Stimulated activated CD4-positive, alpha-beta T cell treated with anti-CD3 and anti-CD28 coated beads, Interleukin-2, amount 100 ng/mL, for 48 hours (primary cell): ENCODE measurements at places on chromosomes 6 and 20.

- no peak for DNase-seq
These were observed 47.2 kb downstream of the TRERF1 start for GRCh38 chr6:42404484-42404883.

- DNase-seq, result no peak
These were observed 96.3 kb downstream of the TRERF1 start for GRCh38 chr6:42355416-42355815.

- no peak for DNase-seq
These were observed 479.8 kb downstream of the NKAIN2 start for GRCh38 chr6:124283486-124283885.

DNA sequence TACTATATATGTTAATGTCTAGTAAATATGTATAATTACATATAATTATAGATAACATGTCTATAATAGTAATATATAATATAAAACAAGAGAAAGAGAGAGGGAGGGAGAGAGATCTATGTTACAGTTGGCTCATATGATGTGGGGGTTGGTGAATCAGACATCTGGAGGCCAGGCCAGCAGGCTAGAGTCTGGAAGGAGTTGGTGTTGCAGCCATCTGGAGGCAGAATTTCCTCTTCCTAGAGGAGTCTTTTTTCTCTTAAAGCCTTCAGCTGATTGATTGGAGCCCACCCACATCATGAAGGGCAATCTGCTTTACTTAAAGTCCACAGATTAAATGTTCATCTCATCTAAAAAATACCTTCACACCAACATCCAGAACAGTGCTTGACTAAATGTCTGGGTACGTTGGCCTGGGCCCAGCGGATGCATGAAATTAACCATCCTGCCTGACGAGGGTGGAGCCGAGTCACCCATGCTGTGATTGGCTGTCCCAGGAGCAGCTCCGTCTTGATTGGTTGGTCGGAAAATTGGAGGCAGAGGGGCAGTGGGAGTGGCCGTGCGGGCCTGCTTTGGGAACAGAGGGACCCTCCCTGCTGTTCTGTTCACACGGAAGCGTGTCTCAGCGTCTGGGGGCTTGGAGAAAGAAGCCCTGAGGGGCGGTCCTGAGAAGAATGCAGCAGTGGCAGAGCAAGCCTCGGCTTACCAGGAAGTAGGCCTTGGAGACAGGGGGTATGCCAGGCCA lies 392.4 kb downstream of the QKI start:
- no peak for DNase-seq

DNA sequence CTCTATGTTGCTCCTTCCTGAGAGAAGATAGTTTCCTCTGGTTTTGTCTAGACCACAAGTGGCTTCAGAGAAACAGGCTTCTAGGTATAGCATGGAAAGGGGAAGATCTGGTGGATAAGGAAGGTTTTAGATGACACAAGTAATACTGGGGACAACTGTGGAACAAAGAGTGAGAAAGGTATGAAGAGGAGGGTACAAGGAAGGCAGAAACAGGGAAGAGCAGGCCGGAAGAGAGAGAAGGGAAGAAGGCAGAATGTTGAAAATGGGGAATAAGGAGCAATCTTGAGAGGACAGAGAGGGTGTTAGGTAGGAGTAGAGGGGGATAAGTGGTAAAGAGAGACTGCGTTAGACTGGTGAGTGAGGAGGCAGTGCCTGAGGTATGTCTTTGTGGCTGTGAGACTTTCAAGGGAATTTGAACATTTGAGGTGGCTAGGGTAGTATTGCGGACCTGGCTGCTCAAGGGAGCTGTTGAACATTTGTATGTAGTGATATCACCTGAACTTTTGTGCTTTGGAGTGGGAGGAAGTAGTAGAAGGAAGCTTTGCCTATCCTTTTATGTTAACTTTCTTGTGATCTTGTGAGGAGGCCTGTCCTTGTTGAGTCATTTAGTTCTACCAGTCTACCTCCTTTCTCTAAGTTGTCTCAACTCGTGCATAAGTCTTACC lies 69.5 kb downstream of the FOXO3 start:
- no peak for DNase-seq

DNA sequence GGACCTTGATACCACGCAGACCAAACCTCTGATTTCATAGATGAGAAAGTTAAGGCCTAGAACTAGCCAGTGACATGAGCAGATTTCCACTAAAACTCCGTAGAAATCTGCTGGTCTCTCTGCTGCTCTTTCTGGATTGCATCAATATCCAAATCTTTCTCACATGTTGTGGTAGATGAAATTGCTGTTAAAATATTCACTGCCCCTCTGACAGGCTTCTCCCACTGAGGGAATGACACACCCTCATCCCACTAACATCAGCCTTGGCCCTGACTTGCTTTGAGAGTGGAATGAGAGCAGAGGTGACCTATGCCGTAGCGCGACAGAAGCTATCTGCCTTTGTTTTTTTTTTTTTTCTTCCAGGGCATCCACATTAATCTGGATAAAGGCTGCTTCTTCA lies 20.4 kb upstream of the EXOC2 start:
- no peak for DNase-seq

- DNase-seq, result no peak
These were observed 41.4 kb downstream of the PHACTR3 start for GRCh38 chr20:59645761-59646171.

DNA sequence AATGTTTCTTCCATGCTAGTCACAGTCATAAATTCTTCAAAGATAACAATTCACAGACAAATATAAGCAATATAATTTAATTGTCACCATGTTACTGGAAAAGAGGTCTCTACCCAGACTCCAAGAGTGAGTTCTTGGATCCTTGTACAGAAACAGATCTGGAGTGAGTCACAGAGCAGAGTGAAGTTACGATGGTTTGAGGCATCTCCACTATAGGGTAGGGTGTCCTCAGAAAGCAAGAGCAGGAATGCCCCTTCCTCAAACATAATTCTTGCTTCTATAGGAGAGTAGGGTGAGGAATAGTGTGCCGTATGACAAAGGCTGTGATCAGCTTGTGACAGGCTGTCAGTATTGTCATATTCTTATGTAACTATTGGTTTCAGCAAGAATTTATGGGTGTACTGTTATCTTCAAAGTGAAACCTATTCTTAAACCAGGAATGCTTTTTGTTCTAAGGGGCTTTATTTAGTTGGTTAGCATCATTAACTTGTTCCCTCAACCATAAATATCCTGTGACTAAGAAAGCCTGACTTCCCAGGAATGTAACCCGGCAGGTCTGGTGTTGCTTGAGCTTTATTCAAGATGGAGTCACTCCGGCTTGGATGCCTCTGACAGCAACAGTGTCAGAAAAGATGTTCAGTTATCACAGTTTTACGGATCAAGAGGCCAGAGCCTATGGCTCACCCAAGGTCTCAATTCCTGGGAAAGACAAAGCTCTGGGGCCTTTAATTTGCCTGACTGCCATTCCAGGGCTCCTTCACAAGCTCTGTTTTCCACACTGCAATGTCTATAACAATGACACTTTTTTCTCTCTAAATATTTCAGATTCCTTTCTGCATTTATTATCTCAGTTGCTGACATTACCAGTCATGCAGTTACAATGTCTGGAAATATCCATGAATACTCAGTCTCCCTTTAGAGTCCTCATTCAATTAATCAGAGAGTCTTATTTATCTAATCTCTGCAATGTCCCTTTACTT lies 298.6 kb downstream of the C6orf118 start:
- DNase-seq, result no peak

DNA sequence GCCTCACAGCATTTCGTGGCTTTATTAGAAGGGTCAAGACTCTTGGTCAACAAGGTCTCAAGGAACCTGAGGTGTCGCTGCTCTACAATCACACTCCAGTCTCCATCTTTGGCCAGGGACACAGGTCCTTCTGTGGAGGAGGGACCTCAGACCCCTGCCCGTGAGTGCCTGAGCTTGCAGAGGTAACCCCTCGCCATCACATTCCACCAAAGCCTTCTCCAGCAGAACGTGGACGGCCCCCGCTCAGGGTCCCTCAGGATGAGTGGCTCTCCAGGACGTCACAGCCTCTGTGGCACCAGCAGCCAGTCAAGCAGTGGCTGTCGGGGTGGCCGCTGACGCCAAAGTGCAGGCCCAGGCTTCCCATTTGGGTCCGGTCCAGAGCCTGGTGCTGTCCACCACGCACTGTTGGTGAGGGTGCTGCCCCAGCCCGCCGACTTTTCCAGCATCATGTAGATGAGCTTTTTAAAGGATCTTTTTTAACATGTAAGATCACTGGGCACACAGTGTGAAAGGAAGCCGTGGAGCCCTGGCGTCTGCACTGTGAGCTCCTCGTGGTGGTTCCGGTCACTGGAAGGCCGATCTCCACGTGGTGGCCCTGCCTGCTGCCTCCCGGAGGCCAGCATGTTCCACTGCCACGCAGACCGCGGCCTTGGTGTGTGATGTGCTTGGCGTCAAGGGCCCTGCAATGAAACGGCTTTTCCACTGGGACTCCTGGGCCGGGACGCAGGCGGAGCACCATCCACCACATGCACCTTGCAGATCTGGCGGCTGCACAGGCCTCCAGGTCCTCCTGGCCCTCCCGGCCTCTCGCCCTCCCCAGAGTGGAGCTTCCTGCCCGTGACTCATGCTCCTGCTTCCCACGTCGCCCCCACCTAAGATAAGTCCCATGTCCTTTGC lies 8.3 kb upstream of the KIF25 start:
- DNase-seq, result no peak

DNA sequence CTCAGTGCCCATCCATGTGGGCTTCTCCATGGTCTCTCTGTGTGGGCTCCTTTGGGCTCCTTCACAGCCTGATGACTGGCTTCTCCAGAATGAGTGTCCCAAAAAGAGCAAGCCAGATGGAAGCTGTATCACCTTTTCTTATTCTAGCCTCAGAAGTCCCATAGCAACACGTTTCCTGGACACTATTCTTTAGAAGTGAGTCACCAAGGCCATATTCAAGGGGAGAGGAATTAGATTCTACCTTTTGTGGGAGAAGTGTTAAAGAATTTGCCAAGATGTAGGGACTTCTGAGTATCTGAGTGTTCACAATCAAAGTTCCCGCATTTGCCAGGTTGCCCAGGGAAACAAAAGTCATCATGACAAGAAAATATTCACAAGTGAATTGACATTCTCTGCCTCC lies 20.7 kb upstream of the TBC1D22B start:
- DNase-seq, result no peak

- no peak for DNase-seq
These were observed 7.2 kb downstream of the LPIN3 start for GRCh38 chr20:41347523-41348429.

DNA sequence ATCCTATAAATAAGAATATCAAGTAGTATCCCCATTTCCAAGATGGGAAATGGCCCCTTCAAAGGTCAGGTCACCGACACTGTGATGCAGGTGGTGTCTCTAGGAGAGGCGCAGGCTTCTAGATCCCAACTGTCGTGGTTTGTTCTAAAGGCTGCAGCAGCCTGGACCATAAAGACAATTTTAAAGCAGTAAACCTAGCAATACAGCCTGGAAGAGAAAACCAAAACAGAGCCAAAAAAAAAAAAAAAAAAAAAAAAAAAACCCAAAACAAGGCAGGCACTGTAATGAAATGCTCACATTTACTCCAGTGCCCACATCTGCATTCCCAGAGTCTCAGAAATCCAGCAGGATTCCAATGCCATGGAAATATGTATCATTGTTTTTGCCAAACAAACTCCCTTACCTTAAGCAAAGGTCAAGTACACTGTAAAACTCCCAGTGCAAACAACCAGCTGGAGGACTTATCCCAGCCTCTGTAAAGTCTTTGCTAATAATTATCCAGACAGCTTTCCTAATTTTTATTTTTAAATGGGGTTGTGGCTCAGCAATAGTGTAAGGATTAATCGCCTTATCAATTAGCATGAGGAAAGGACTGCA lies 98.2 kb downstream of the PSMG4 start:
- no peak for DNase-seq

DNA sequence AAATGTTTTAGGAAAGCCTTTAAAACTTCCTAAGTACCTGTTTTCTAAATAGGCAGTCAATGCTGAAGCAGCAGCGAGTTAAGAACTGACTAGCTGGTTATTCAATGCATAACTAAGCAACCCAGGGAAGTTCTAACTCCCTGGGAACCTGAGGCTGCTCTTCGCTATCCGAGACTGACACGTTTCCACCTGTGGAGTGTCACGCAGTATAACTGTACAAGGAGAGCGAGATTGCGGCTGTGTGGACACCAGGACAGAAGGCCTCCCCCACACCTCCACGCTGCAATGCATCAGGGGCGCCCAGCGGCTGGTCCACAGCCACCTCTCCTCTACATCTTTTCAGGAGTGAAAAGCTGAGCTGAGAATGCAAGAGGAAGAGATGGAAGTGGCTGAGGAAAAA lies 8.0 kb downstream of the PXDC1 start:
- no peak for DNase-seq

DNA sequence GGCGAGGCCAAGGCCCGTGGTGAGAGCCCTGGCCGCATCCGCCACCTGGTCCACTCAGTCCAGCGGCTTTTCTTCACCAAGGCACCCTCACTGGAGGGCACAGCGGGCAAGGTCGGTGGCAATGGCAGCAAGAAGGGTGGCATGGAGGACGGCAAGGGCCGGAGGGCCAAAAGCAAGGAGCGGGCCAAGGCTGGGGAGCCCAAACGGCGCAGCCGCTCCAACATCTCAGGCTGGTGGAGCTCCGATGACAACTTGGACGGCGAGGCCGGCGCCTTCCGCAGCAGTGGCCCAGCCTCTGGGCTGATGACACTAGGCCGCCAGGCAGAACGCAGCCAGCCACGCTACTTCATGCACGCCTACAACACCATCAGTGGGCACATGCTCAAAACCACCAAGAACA lies 109.2 kb upstream of the MYL9 start:
- no peak for DNase-seq

- no peak for DNase-seq
These were observed 94.0 kb downstream of the RNGTT start for GRCh38 chr6:88869263-88870020.

DNA sequence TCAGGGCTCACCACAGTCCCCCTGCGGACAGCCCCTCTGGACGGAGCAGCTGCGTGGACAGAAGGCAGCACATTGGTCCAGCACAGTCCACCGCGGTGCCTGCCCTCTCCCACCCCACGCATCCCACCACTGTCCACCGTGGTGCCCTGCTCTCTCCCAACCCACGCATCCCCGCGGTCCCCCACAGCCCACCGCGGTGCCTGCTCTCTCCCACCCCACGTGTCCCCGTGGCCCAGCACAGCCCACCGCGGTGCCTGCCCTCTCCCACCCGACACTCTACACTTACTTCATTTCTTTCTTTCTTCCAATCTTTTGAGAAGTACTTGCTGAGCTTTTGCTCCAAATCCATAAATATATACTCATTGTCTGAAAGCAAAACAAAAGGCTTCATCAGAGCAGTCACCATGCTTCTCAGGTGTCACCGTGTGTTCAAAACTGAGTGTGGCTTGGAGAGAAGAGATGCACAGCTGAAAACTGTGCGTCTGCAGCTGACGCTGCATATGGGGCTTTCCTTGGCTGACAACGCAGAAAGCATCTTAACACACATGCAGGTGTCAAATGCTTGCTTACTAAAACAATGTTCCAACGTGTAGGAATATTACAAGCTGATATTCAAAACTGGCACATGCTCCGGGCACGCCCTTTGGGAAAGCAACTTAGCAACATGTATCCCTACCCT lies 11.8 kb downstream of the FRMD1 start:
- no peak for DNase-seq

DNA sequence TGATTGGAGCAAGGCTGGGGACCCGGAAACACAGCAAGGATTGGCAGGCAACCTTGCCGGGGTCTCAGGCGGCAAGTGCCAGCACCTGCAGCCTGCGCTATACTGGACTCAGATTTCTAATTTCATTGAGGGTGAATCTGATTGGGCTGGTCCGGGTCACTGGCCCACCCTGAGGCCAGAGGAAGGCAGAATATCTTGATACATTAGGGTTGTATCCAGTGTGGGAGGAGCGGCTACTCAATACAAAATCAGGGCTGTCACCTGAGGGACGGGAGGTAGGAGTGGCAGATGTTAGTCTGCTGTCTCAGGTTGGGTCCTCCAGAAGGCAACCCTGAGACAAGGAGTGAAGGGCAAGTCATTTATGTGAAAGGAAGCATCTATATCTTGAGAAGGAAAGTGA lies 40.7 kb downstream of the BFSP1 start:
- no peak for DNase-seq
